CD4-positive, alpha-beta T cell (primary cell): ENCODE measurements at places on chromosomes 3 and 15.

- DNase-seq: no peak
These were observed 187.7 kb downstream of the ITPR1 start for GRCh38 chr3:4680871-4681300.

- no peak for DNase-seq
These were observed at the start of gene ACTC1 for GRCh38 chr15:34795267-34796081. Gene ACTC1, minus strand, starts transcription at chr15:34795549. Its CDS starts 741 bp downstream, at chr15:34794808.

DNA sequence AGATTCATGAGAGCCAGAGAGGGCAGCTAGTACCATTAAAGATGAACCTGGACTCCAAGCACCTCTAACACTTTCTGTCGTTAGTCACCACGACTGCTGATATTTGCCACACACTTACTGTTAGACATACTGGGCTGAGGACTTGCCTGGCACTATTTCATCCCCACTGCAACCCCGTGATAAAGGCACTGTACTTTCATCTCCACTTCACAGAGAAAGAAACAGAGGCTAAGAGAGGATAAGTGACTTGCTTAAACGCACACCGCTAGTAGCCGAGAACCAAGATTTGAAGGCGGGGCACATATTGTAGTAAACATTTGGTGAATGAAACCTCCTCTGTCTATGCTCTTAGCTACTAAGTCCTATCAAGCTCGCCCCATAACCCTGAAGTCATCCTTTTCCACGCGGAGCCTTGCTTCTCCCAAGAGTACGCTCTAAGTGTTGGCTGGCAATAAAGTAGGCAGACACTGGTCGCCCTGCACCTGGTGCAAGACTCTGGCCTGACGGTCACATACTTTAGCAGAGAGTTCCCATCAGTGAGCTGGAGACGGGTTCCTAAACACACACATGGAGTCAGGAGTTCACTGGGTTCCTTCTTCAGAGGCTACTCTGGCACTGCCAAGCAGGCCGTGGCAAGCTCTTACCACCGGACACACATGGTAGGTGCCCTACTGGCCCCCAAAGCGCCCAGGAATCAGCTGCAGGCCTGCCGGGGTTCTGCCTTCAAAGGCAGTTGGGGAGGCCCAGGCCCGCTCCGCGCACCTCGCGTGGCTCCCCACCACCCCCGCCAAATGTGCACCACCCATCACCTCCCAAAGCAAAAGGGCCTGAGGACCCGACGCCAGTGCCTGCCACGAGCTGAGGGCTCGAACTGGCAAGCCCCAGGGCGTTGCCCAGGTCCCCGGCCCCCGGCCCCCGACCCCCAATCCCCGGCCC is 951 bp downstream of the POMGNT2 start:
- no peak for DNase-seq

DNA sequence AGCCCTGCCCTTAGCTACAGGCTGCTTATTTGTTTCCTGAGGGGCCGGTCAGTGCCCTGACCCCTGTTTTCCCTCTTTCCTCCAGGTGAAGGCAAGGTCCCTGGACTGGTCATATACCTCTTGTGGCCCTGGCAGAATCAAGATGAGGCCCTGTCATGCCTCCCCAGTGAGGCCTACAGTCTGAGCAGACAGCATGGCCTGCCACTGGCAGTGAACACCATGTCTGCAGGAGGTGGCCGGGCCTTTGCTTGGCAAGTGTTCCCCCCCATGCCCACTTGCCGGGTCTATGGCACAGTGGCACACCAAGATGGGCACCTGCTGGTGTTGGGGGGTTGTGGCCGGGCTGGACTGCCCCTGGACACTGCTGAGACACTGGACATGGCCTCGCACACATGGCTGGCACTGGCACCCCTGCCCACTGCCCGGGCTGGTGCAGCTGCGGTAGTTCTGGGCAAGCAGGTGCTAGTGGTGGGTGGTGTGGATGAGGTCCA is 1.2 kb downstream of the KLHDC8B start:
- DNase-seq: no peak

DNA sequence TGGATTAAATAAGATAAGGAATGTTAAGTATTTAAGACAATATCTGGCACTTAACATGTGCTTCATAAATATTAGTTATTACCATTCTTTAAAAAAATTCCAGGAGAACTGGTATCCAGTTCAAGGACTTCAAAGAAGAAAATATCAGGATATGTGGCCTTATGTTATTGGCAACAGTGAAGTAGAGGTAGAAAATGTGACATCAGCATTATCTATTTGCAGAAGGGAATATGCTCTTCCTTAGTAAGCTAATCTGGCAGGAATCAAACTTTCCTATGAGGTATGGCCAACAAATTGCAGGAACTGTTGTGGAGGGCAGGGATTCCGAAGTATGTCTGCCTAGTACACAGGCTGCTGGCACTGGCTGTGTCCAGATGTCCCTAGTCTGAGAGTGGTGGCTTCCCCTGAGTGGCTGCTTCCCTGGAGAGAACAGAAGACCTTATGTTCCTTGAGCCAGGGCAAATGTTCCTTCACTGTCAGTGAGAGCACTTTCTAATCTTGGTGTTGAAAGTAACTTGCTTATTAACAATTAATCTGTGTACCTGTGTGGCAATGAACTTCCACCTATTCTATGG is 351.7 kb upstream of the THRB start:
- no peak for DNase-seq

- no peak for DNase-seq
These were observed 34.1 kb downstream of the TPM1 start for GRCh38 chr15:63076714-63077046.

DNA sequence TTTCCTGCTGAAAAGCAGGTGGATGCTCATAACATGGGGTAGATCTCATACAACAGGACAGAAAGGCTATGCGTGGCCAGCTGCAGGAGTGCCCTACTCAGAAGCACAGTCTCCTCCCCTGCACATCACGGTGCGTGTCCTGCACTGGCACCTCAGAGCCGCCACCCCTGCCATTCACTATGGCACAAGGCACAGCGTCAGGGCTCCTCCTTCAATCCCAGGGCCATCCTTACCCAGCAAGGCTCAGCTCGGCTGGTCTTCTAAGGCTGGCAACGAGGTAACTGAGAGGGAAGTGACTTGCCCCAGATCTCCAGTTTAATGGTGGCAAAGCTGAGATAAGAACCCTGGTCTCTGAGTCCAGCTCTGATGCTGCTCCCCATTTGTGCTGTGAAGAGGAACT is 97.1 kb downstream of the CPN2 start:
- no peak for DNase-seq

DNA sequence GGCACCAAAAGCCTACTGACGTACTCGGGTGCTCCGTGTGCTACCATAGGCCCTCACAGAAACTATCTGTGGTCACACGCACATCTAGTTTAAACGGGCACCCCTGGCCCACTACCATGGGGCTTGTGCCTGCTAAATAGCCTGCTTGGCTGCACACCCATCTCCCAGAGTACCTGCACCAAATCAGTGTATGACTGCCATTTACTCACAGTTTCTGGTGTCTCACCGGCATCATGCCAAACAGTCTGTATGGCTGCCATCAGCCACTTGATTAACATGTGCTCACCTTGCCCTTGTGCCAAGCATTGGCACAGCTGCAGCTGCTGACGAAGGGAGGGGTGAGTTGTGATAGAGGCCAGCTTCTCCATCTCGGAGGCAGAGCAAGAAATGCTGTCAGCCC is 232.7 kb downstream of the IGSF11 start:
- DNase-seq: no peak

GRCh38 chr15:79432345-79433275 is 474 bp downstream of the MINAR1 start:
- DNase-seq: no peak

- DNase-seq: no peak
These were observed 152.3 kb downstream of the AKAP13 start for GRCh38 chr15:85532689-85533088.

DNA sequence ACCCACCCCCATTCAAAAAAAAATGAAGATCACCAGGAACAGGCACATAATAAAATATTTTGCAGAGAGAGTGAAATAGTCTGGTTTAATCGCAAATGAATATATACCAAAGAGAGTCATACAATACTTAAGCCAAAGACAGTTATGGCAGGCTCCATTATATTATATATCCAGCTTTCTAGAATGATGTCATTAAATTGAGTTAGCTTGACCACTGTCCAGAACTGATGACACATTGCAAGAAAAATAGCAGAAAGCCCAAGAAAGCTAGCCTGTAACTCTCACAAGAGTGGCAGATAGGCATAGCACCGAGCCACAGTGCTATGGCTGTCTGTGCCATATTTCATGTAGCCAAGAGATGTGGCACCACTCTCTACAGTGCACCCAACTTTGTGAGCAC is 231.9 kb upstream of the SEMA6D start:
- no peak for DNase-seq

DNA sequence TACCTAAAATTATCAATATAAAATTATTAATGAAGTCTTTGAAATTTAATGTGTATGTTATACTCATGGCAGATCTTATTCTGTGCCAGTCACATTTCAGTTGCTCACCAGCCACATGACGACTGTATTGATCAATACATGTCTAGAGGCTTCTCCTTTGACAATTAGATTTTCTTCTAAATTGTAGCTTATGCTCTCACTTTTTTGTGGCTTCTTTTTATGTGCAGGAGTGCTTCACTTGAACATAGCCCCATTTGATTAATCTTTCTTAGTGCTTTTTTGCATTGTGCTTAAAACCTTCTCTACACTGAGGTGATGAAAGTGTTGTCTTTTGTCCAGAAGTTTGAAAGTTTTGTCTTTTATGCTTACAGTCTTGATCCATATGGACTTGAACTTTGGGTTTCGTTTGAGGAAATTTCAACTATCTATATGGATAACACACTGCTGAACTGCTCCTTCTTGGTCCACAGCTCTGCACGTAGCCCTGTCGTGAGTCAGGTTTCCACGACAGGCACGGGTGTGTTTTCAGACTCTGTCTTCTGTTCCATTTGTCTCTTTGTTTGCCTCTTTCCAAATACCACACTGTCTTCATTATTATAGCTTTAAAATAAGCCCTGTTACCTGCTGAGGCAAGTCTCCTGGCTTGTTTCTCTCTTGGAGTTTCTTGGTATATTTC is 393.9 kb upstream of the CFAP20DC start:
- no peak for DNase-seq

GRCh38 chr3:114404590-114404989 is 110.8 kb downstream of the TIGIT start:
- no peak for DNase-seq

DNA sequence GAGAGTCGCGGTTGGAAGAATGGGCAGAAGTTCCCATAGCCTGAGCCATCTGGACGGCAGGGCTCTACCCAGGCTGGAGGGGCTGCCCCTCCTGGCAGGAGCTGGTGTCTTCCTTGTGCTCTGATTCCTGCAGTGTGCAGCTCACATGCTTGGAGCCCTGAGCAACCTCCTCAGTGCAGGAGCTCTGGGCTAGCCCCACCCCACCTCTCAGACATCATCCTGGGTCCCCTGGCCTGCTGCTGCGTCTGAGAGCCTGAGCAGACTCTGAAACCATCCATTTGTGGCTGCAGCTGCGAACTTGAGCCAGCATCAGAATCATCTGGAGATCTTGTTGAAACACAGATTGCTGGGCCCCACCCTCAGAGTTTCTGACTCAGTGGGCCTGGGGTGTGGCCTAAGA is 42.8 kb downstream of the POMGNT2 start:
- no peak for DNase-seq

- DNase-seq: no peak
These were observed 25.6 kb downstream of the PRR23E start for GRCh38 chr3:127218454-127218922.

DNA sequence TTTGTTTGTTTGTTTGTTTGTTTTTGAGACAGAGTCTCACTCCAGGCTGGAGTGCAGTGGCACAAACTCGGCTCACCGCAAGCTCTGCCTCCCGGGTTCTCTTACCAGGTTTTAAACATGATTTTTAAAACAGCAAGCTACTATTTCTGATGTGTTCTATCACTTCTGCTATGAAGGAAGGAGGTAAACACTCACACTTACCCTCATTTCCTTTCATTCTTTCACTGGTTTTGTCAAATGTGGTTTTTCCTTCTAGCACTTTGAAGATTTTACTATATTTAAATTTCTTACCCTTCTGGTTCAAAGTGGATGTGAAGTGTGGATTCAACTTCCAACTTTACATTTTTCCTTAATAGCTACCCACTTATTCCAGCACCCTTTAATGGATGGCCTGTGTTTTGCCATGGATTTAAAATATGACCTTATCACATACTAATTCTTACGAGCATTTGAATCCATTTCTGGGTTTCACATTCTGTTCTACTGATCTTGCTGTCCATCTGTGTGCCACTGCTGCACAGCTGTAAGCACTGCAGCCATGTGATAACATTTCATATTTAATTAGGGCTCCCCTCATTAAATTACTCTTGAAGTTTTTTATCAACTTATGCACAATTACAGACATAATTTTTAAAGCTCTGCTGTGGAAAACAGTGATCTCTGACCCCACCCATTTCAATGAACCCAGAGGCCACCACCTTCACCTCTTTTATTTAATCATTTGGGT is 42.3 kb downstream of the TXNRD3 start:
- DNase-seq: no peak

DNA sequence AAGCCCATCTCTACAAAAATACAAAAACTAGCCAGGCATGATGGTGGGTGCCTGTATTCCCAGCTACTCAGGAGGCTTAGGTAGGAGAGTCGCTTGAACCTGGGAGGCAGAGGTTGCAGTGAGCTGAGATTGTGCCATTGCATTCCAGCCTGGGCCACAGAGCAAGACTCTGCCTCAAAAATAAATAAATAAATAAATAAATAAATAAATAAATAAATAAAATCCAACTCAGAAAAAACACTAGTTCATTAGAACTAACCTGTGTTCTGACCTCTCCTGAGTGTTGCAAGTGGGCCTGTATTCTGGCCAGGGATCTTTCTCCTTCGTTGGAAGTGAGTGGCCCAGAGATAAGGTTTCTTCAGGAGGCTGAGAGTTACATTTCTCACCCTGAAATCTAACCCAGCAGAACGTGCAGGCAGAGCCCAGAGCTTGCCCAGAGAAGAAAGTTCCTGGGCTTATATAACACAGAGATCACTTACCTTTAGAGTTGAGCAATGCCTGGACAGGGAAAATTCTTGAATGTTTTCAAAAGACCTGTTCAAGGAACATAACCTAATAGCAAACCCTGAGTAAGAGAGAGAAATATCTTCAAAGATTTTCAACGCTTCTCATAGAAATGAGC is 583.9 kb downstream of the MCTP2 start:
- no peak for DNase-seq

- no peak for DNase-seq
These were observed 11.9 kb upstream of the BLM start for GRCh38 chr15:90705212-90705611.

DNA sequence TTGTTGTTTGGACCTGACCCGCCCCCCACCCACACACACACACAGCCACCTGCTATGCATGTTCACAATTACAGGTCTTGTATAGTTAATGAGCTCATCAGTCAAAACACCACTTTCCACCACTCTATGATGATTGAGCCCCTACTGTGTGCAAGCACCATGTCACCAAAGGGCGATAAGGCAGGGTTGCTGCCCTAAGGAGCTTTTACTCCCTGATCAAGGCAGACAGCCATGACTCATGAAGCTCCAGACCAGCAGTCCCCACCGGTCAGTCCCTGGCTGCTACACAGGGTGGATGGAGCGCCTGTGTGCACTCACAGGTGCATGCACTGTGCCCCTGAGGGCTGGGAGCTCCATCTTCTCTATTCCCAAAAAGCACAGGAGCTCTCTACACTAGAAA is 270.6 kb downstream of the CLSTN2 start:
- DNase-seq: no peak
